CD8-positive, alpha-beta memory T cell (primary cell): ENCODE measurements at places on chromosomes 1 and 21. TPM values are rescaled to one million over a fixed set of nuclear protein-coding genes. Genes with fewer than 3 reads are reported as not detected.

Gene SLC5A3
- total RNA-seq, result 23.8 TPM

- H3K4me1 ChIP-seq, result peaks cover 51% of the 10 kb centered on the region
- no peak overlapping the region for H3K4me3 ChIP-seq
- no peaks in the 10 kb centered on the region for H3K27me3 ChIP-seq
- H3K27ac ChIP-seq, result no peak overlapping the region
Measured at GRCh38 chr1:205805082-205805711, 7.8 kb downstream of the SLC41A1 start.

GRCh38 chr1:193868425-193868824 lies 682.0 kb upstream of the B3GALT2 start:
- no peaks in the 10 kb centered on the region for H3K27me3 ChIP-seq
- H3K36me3 ChIP-seq, result no peaks in the 10 kb centered on the region
- H3K4me1 ChIP-seq, result no peaks in the 10 kb centered on the region
- DNase-seq, result no peak

Gene FCMR
- total RNA-seq, result 75.1 TPM

Gene HTR6
- not detected for total RNA-seq
